ENCODE measurements at places on chromosomes 2 and 18. TPM values are rescaled to one million over a fixed set of nuclear protein-coding genes. Genes with fewer than 3 reads are reported as not detected.

The ASXL3 gene
- 0.45 TPM for total RNA-seq

The ARHGEF33 gene
- total RNA-seq: not detected

The KRTCAP3 gene
- not detected for total RNA-seq

The CHRNG gene
- total RNA-seq: not detected

The VSNL1 gene
- 1.0 TPM for total RNA-seq

The IFIH1 gene
- 4.7 TPM for total RNA-seq

The ABCB11 gene
- not detected for total RNA-seq

The CREG2 gene
- 0.34 TPM for total RNA-seq

The POTEI gene
- total RNA-seq: not detected

The CAPN13 gene
- not detected for total RNA-seq

The TM4SF20 gene
- not detected for total RNA-seq

The CDH20 gene
- under 0.01 TPM for total RNA-seq

The IL1B gene
- total RNA-seq: 0.45 TPM

The CMPK2 gene
- total RNA-seq: 0.30 TPM

The TCF23 gene
- total RNA-seq: not detected

The LGALSL gene
- 3.6 TPM for total RNA-seq

The CHRND gene
- total RNA-seq: not detected

The MBP gene
- 3.2 TPM for total RNA-seq

The DNAH6 gene
- total RNA-seq: under 0.01 TPM
